ENCODE measurements at places on chromosomes 5 and 9. TPM values are rescaled to one million over a fixed set of nuclear protein-coding genes. Genes with fewer than 3 reads are reported as not detected.

DNA sequence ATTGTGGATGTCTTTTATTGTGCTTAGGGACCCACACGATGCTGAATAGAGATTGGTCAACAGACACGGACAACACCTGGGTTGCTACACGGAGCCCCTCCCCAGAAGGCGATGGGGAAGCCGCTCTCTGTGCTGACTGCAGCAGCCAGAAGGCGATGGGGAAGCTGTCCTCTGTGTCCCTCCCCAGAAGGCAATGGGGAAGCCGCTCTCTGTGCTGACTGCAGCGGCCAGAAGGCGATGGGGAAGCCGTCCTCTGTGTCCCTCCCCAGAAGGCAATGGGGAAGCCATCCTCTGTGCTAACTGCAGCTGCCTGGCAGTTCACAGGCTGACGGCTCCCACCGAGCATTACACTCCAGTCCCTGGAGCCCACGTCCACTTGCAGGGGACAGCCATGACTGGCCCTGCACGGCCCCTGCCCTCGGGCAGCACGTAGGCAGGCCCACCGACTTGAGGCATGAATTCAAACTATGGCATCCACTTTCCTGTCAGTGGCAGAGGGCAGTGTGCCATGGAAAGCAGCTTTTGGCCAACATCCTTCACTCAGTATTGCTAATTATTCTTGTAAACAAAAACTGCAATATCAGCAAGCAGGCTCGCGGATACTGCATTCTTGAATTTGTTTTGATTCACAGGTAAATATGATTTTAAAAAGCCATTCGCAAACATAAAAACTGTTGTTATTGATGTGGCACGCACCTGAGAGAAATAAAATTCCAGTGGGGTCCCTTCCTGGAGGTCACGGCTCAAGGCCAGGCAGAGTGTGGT, 48.1 kb upstream of the CLPTM1L start:
- H3K27ac ChIP-seq: no peak overlapping the region
- no peaks in the 10 kb centered on the region for H3K36me3 ChIP-seq
- H3K4me1 ChIP-seq: no peaks in the 10 kb centered on the region
- no peak overlapping the region for H3K4me3 ChIP-seq

- no peak overlapping the region for H3K4me3 ChIP-seq
- no peak overlapping the region for H3K27ac ChIP-seq
- H3K27me3 ChIP-seq: no peaks in the 10 kb centered on the region
- peaks cover 3% of the 10 kb centered on the region for H3K4me1 ChIP-seq
- no peaks in the 10 kb centered on the region for H3K36me3 ChIP-seq
These were observed 48.1 kb upstream of the FCN1 start for GRCh38 chr9:134965851-134966250.

DNA sequence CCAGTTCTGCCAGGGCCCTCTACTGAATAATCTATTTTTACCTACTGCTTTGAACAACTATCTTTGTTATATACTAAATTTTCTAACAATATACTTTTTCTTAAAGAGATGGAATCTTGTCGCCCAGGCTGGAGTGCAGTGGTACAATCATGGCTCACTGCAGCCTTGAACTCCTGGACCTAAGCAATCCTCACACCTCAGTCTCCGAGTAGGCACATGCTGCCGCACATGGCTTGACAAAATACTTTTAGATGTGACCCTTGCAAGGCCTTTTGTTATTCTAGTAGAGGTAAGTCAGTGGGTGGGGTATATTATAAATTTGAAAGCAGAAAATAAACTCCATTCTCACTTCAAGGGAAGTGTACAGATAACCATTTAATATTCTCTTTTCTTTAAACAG, 7.9 kb downstream of the GOLM1 start:
- no peaks in the 10 kb centered on the region for H3K27me3 ChIP-seq
- no peak overlapping the region for H3K27ac ChIP-seq
- no peak overlapping the region for H3K4me3 ChIP-seq
- DNase-seq: no peak
- H3K36me3 ChIP-seq: no peaks in the 10 kb centered on the region
- H3K4me1 ChIP-seq: no peaks in the 10 kb centered on the region

DNA sequence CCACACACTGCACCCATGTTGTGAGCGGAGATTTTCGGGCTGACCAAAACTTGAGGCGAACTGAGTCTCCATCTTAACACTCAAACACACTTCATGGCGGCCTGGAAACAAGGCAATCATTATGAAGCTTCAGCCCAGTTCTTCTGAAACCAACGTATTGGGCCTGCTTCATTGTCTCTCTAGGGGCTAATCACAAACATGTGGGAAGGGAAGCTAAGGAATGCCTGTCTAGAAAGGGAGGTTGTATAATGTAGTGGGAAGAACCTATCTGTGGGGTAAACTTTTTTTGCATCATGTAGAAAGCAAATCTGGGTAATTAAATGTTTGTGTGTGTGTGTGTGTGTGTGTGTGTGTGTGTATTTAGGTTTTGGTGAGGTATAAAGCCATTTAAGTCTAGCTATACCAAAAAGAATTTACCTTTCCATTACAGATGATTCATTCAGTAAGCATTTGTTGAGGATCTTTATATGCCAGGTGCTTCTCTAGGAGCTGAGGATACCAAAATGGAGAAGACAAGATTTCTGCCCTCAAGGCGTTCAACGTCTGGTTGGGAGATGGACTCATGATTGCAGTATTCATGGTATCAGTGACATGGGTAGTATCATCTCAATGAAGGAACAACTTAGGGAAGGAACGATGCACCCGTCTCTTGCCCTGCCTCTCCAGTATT, 29.4 kb downstream of the SLC1A3 start:
- H3K27ac ChIP-seq: no peak overlapping the region
- H3K4me3 ChIP-seq: no peak overlapping the region
- peaks cover 6% of the 10 kb centered on the region for H3K4me1 ChIP-seq
- H3K36me3 ChIP-seq: peaks cover 5% of the 10 kb centered on the region

GRCh38 chr9:3458806-3459475, 66.9 kb downstream of the RFX3 start:
- H3K4me3 ChIP-seq: no peak overlapping the region
- H3K27me3 ChIP-seq: no peaks in the 10 kb centered on the region
- no peaks in the 10 kb centered on the region for H3K36me3 ChIP-seq

EIF4E1B gene
- total RNA-seq: not detected

KCNV2 gene
- total RNA-seq: not detected

GNAQ gene
- total RNA-seq: 63.9 TPM

TMEM174 gene
- not detected for total RNA-seq

Data from osteoblast (primary cell).